ENCODE measurements at places on chromosomes 6 and 20.

DNA sequence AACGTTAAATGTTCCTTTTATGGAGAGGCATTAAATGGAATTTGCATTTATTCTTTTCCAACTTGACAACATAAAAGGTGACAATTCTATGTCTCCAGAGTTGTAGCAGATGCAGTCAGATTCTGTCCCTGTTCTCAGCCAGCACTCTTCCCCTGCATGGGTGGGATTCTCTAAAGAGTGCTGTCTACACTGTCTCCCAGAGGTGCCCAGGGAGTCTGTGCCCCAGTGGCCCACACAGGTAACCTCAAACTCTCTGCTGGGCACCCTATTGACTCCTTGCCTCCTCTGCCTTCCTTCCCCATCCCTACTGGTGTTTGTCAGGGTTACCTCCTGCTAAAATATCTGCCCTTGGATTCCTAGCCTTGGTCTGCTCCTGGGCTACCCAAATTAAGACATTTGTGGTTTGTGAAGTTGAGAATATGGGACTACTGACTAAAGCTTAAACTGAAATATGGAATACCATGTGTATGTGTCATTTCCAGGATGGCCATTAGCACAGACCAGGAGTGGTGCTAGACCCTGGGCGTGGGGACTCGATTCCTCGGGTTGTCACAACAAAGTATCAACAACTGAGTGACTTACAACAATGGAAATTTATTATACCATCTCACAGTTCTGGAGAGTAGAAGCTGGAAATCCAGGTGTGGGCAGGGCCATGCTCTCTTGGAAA lies 284.7 kb downstream of the CDH26 start:
- no peak for DNase-seq

DNA sequence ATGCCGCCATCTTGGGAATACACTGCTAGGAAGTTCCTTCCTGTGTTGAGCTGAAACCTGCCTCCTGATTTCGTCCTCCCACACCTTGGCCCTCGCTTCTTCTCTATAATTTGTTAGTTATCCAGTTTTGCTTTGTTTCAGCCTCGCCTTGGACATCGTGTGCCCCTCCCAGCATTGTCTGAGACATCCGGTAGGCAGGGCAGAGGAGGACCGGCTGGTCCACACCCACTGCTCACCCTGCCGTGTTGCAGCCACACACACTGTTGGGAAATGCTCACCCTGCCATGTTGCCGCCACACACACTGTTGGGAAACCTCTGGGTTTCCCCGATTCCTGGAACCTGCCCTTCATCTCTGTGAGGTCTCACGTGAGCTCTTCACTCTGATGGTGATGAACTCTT lies 105.1 kb downstream of the CDH4 start:
- DNase-seq = no peak

DNA sequence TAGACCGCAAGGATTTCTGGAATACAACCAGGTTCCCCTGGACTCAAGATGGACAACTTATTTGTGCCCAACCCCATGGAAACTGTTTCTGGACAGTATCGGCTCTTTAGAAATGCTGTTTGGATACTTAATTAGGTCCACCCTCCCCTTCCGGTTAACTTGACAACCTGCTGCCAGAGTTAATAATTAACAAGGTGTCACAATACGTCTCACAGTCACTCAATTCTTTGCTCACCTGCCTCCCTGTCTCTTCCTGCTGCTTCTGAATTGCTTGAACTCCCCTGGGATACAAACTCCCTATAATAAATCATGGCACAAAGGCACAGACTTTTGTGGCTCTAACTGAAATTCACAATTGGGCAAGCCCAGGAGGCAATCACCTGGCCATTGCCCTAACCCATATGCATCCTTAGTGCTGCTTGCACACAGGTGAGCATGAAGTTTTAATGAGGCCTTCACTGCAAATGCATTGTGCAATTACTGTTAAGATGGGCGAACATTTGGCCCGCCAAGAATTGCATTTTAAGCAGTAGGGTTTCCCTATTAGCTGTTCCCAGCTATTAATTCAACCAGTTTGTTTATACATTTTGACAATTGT lies 504.4 kb upstream of the NOX3 start:
- DNase-seq = no peak

DNA sequence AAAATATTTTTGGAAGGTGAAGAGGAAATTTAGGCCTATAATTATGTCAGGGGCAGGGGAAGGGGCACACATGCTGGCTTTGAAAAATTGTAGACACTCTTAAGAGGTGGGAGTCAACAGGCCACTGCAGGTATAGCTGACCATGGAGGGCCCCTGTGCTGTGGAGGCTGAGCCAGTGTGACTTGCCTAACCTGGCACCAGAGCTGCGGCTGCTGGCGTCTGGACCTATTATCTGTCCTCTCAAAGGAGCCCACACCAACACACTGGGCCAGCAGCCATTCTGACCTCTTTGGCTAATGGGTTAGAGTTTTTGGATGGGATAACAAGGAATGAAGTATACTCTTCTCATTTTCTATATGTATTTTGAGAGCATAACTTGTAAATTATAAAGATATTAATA lies 4.5 kb downstream of the GID8 start:
- DNase-seq = no peak

DNA sequence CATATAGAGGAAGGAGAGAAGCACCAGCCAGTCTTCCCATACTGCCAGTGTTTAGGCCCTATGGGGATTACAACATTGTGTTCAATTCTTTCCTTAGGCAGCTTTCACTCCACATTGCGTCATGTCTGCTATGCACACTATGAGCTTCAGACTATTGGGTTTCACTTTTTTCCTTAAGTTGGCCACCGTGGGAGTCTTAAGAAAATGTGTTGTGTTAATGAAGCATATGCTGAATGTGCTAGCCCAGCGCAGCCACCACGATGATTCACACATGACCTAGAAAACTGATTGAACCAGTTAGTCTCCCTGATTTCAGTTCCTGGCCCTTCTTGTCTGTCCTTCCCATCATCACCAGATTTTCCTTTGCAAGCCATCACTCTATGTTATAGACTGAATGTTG lies 21.5 kb downstream of the TUBB2B start:
- no peak for DNase-seq

- no peak for DNase-seq
These were observed 2.1 kb downstream of the C6orf141 start for GRCh38 chr6:49552596-49552995.

GRCh38 chr6:87375315-87375714 lies 30.7 kb downstream of the C6orf163 start:
- no peak for DNase-seq

DNA sequence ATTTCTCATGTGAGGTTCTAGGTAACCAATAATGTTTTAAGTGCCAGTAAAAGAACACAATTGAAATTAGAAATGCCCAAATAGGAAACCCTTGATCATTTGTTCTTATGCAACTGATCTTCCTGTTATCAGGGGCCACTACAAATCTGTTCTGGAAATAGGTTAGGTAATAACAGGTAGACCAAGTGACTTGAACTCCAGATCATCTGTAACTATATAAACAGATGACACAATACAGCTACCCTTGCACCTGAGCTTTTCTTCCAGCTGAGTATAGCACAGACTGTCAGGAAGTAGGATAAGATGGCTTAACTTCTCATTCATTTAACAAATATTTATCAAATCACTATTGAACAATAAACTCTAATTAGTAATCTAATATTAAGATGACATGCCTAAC lies 52.5 kb downstream of the MAN1A1 start:
- DNase-seq = no peak

DNA sequence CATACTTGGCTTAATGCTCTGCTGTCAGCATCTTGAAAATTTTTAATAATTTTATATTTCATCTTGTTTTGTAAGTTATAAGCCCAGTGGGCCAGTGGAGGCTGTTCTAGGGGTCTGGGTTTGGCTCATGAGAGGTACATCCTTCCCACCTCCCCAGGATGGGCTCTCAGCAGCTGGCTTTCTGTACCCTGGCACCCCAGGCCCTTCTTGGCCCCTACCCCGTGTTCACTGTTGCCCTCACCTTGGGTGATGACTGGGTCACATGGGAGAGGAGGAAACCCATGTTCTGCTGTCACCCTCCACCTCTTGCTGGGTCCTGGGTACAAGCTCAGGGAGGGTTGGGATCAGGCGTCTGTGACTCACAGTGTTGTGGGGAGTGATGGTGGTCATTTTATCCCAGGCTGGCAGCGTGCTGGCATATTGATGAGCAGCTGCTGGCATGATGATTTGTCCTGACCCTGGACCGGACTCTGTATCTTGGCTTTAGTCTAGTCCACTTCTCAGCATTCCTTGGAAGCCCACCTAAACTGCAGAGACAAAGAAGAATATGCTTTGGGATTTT lies 34.6 kb downstream of the SLC16A10 start:
- DNase-seq = no peak

GRCh38 chr6:169639653-169640278 lies 62.1 kb downstream of the WDR27 start:
- no peak for DNase-seq

- no peak for DNase-seq
These were observed 31.6 kb downstream of the WASF1 start for GRCh38 chr6:110147870-110148269.

GRCh38 chr6:84777888-84778287 lies 13.5 kb upstream of the TBX18 start:
- no peak for DNase-seq

GRCh38 chr6:166450167-166450873 lies 67.6 kb upstream of the MPC1 start:
- DNase-seq = no peak

DNA sequence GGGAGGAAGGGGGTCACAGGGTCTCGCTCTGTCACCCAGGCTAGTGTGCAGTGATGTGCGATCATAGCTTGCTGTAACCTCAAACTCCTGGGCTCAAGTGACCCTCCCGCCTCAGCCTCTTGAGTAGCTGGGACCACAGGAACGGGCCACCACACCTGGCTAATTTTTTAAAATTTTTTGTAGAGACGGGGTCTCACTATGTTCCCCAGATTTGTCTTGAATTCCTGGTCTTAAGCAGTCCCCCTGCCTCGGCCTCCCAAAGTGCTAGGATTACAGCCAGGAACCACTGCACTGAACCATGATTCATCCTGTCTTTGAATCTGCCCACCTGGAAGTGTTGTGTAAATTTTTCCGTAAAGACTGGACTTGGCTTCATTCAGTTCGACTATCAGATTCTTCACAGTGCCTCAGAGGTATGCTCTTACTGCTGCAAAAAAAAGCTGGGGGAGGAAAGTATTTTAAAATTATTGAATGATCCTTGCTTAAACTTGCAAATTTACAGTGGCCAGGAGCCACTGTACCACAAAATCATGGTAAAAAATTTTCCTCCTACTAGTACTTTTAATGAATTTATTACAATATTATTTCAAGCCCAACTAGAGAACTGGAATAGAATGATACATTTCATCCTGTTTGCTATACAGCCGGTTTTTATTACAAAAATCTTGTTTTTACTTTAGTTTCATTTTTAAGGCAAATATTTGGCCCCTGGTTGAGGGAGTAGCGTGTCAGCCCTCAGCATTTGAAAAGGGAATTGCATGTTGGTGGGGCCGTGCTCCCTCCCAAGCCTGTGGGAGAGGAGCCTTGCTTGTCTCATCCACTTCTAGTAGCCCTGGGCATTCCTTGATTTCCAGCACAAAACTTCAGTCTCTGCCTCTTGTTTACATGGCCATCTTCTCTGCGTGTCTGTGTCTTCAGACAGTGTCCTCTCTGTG lies 202.5 kb upstream of the SGK1 start:
- no peak for DNase-seq

DNA sequence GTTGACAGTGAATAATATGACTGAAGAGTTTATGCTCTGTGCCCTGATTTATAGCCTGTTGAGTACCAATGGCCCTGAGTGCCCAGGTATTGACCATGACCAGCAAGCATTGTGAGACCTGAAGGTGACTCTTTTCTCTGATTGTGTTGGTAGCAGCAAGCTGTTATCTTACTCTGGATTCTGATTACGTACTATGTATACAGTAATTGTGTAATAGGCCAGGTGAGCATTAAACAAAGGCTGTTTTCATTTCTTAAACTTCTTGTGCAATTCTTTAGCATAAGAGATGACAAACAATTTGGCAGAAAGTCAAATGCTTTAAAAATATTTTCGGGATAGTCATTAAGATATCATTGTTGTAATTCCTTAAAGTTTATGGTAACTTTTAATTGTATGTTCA lies 111.7 kb upstream of the PTPRK start:
- DNase-seq = no peak

- no peak for DNase-seq
These were observed 81.2 kb downstream of the ASXL1 start for GRCh38 chr20:32439132-32439829.

GRCh38 chr20:560680-561079 lies 17.1 kb upstream of the CSNK2A1 start:
- no peak for DNase-seq

DNA sequence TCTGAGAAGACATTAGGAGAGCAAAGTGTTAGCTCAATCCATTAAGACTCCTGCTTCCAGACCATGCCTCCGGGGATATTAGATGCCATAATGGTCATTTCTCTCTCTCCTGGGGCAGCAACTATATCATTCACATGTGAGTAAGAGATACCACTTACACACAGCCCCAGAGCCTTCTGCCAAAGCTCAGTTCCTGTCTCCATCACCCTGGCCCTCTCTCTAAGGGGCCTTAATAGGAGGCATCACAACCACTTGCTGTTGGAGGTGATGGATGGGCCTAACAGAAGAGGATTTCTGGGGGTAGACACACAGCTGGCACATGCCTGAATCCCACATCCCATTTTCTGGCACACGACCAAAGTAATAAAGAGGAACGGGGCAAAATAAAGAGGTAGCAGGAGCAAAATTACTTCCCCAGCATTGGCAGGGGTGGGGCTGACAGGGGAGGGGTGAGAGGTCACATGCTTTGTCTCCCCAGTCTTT lies 34.0 kb upstream of the VSTM2L start:
- DNase-seq = no peak

- DNase-seq = no peak
These were observed 31.2 kb downstream of the SRSF3 start for GRCh38 chr6:36625158-36625919.

GRCh38 chr6:97841763-97842162 lies 558.7 kb upstream of the MMS22L start:
- no peak for DNase-seq

- DNase-seq = no peak
These were observed 22.1 kb upstream of the SNTA1 start for GRCh38 chr20:33465481-33466302.

DNA sequence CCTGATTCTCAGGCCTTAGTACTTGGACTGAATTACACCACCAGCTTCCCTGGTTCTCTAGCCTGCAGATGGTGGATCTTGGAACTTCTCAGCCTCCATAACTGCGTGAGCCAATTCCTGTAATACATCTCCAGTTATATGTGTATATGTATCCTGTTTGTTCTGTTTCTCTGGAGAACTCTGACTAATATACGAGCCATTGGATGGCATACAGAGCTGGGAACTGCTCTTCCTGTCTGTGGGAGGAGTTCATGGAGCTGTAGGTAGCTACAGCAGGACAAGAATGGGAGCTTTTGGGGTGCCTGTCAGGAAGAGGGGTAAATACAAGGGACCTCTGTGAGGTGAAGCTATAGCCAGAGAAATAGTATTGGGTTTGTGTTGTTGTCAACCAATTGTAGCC lies 41.2 kb downstream of the TMEM14A start:
- no peak for DNase-seq

Data from stimulated activated CD4-positive, alpha-beta T cell treated with anti-CD3 and anti-CD28 coated beads, TNF-alpha, amount 100 ng/mL, for 4 hours (primary cell).